ENCODE measurements at places on chromosomes 7 and 10. TPM values are rescaled to one million over a fixed set of nuclear protein-coding genes. Genes with fewer than 3 reads are reported as not detected.

LAMTOR4 gene
- 168 TPM for total RNA-seq

CPXM2 gene
- total RNA-seq = 8.5 TPM

DNA sequence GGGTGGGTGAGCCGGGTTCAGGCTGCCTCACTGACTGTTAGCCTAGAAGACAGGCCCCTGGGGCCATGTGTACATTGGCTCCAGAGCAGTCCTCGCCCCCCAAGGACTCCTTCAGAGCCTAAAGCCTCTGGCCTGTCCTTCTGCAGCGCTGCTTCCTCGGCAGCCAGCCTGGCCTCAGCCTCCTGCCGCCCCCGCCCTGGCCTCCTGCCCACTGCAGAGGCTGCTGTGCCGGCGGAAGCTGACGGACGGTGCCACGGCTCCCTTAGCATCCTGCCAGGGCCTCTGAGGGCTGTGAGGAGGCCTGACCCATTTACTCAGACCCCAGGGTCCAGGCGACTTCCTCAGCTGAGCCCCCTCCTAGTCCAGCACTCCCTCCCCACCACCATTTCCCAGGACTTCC is 4.9 kb downstream of the SRRM3 start:
- H3K27ac ChIP-seq = no peak overlapping the region
- peaks cover 5% of the 10 kb centered on the region for H3K4me1 ChIP-seq
- no peak overlapping the region for H3K4me3 ChIP-seq
- H3K27me3 ChIP-seq = no peaks in the 10 kb centered on the region
- H3K36me3 ChIP-seq = no peaks in the 10 kb centered on the region

- H3K4me1 ChIP-seq = peaks cover 9% of the 10 kb centered on the region
- DNase-seq = no peak
- no peaks in the 10 kb centered on the region for H3K36me3 ChIP-seq
- no peak overlapping the region for H3K27ac ChIP-seq
- no peaks in the 10 kb centered on the region for H3K27me3 ChIP-seq
Measured at GRCh38 chr7:157664871-157665633, 328.2 kb downstream of the DNAJB6 start.

GRCh38 chr10:75103881-75104686 is 7.4 kb upstream of the SAMD8 start:
- H3K27ac ChIP-seq = no peak overlapping the region
- H3K4me1 ChIP-seq = no peaks in the 10 kb centered on the region
- no peaks in the 10 kb centered on the region for H3K27me3 ChIP-seq
- H3K36me3 ChIP-seq = no peaks in the 10 kb centered on the region
- no peak for DNase-seq

GRCh38 chr10:61943674-61944378 is 42.3 kb downstream of the ARID5B start:
- H3K27ac ChIP-seq = peak overlapping the region; percentile 61
- no peaks in the 10 kb centered on the region for H3K4me1 ChIP-seq
- no peaks in the 10 kb centered on the region for H3K36me3 ChIP-seq

DNA sequence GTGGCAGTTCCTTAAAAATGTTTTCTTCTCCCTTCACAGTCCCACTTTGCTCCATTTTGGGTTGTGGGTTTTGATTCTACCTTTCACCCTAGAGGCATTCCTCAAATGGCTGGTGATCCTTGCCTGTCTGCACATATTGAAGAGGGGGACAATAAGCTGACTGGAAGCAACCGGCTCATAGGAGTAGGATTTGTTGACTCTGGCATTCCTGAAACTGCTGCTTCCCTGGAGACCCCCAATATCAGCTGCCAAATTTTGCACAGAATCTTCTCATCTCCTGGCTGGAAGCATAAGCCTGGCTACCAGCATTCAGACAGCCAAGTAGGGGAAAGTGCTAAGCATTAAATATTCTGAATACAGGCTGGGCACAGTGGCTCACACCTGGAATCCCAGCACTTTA is 53.7 kb downstream of the KIF5B start:
- H3K4me1 ChIP-seq = no peaks in the 10 kb centered on the region
- H3K27me3 ChIP-seq = no peaks in the 10 kb centered on the region
- no peak overlapping the region for H3K27ac ChIP-seq
- H3K36me3 ChIP-seq = peaks cover 6% of the 10 kb centered on the region
- H3K4me3 ChIP-seq = no peak overlapping the region

- H3K27me3 ChIP-seq = no peaks in the 10 kb centered on the region
- H3K27ac ChIP-seq = no peak overlapping the region
- no peak overlapping the region for H3K4me3 ChIP-seq
- H3K36me3 ChIP-seq = no peaks in the 10 kb centered on the region
- H3K4me1 ChIP-seq = no peaks in the 10 kb centered on the region
Measured at GRCh38 chr7:111192614-111193413, 101.9 kb downstream of the LRRN3 start.
